PC-9 (cell line): ENCODE measurements at places on chromosomes 7 and 10. TPM values are rescaled to one million over a fixed set of nuclear protein-coding genes. Genes with fewer than 3 reads are reported as not detected.

DNA sequence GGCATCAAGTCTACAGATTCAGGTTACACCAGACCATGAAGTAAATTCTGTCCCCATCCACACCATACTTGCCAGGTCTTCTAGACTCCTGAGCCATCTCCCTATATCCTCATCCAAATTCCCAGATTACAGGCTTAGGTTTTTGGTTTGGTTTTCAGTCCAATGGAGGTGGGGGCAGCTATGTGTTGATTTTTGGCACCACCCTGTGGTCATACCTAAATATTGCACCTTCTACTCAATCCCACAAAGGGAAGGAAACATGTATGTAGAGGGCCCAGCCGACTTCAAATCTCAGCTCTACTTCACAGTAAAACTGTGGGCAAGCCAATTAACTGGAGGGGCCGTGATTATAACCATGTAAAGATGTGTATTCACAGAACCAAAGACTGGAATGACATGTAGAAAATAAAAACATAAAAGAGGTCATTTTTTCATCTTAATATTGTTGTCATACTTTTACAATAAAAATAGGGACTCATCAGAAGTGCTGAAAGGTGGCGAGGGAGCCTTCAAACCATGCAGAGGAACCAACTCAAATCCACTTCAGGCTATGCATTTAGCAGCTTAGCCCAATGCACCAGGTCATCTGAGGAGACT is 19.8 kb downstream of the ERCC6 start:
- no peak for DNase-seq

GRCh38 chr10:50528206-50528605 is 95.5 kb downstream of the SGMS1 start:
- DNase-seq = no peak

DNA sequence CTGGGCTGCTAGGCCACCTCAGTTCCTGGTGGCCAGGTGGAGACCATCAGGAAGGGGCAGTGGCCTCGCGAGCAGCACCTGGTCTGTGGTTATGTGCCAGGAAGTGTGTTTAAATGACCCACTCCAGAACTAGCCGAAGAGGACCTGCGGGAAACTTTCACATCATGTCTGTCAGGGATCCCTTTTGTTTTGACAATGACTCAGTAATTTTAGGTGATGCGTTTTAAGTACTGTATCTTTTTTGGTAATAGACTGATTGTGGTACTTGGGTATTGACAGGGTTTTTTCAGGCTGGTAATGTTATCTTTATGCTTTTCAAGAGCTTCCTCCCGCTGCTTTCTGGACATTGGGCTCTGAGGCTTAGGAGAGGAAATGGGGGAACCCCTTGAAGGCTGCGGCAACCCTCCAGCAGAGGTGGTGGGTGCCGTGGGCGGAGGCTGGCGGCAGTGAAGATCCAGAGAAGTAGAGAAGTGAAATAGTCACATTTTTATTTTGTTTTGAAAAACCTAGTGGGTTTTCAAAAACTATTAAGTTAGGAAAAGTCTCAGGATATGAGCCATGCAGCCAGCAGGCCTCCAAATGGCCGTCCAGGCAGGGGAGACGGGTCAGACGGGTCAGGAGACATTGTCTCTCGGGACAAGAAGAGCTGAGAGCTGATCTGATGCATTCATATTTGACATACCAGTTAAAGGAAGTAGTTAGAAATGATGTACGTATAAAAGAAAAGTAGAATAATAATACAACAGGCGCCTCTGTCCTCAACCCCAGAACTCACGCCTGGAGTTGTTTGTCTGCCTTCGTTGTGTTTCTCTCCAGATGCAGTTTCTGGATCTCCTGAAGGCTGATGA is 27.7 kb downstream of the PPP2R2D start:
- no peak for DNase-seq

GRCh38 chr7:83684928-83685327 is 36.0 kb upstream of the SEMA3E start:
- DNase-seq = peak; percentile 86

- DNase-seq = no peak
Observed at GRCh38 chr10:129056734-129057689, 410.0 kb upstream of the MGMT start.

DNA sequence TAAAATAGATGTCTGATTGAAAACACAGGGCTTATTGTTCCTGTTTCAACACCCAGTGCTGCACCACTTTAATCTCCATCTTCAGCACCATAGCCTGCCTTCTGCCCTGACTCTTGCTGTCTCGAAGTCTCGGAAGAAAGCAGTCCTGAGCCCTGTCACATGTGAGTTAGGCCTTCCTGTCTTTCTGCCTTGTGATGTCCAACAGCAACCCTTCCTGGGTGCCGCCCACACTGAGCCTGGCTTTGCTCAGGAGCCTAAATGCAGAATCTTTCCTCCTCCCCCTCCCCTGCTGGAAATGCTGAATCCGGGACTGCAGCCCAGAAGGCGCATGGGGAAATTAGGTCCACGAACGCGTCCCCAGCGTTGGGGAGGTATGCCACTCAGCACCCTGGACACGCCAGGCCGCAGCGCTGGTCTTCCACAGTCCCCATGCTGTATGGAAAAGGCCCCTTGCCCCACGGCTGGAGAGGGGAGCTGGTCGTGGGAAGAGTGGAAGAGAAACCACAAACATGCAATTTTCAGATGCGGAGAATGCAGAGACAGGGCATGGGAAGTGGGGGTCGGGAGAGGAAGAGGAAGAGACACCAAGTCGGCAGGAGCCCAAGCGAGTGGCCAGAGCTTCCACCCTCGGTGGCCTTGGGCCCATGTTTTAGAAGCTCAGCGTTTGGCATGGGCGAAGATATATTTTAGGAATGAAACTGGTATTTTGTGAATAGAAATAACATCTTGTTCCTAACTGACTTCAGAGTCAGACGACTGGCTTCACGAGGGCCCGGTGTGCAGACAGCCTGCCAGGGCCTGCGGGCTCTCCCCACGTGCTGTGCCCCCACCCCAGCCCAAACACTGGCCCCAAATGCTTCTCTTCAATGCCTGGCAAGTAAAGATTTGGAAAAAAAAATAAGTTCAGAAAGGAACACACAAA is 656.1 kb upstream of the FOXK1 start:
- DNase-seq = no peak

DNA sequence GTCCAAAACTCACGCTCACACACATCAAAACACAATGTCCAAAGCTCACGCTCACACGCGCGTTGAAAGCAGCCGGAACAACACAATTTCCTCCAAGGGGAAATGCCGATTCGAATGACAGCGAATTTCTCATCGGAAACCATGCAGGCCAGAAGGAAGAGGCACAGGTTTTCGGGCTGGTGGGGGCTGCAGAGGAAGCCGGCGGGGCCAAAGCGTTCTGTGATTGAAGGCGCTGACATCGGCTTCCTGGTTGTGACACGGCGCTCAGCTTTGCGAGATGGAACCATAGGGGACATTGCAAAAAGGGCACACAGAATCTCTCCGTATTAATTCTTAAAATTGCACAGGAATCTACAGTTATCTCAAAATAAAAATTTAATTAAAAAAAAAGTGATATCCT is 61.3 kb downstream of the FOXL3 start:
- DNase-seq = no peak

DNA sequence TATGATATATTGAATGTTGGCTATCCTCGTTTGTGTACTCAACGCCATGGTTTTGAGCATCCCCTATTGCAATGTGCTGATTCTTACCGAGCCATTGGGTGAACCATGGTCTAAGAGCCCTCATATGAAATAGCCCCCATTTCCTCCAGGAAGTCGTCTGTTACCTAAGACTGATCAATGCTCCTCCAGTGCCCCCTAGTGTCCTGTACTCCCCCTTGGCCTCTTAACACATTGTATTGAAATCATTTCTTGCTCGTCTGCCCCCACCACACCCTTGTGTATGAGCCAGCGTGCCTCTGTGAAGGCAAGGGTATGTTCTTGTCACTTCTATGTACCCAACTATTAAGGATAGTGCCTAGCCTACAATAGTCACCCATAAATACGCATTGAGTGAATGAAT is 11.2 kb upstream of the SLC35B4 start:
- DNase-seq = peak; percentile 17

DNA sequence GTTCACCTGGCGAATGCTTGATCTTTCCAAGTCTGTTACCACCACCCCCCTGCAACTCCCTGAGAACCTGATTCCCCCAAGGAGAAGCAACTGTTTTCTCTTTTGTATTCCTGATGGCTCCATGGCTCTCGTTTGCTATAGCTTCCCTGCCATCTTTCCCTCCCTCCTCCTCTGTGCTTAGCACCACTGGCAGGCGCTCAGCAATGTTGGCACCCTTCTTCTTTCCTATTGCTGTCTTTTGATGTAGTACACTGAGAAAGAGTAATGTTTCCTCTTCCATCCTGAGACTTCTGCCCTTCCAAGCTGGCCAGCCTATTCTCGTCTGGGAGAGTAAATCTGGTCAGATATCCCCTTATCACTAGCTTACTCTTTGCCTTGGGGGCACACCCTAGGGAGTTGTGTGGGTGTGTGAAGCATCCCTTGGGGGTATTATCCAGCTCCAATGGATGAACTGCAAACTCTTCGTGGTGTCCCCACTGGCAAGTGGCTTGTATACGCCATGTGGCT is 74.0 kb downstream of the BMPER start:
- DNase-seq = no peak

DNA sequence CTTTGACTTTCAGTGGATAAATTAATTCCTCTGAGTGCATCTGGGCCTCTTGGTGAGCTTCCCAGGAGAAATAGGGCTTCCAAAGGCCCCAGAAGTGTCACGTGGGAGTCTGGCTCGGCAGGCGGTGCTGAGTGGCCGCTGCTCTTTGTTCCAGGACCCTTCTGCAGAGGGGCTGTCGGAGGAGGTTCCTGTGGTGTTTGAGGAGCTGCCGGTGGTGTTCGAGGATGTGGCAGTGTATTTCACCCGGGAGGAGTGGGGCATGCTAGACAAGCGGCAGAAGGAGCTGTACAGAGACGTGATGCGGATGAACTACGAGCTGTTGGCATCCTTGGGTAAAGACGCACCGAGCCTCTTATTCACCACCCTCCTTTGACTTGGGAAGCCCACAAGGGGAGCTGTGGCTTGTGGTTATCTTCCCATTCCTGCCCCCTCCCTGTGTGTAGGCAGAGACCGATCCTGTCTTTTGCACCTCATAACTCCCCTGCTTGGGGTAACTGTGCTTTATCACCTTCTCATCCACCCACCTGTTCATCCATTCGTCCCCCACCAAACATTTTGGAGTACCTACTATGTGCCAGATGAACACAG is 11.9 kb downstream of the ZNF862 start:
- no peak for DNase-seq

DNA sequence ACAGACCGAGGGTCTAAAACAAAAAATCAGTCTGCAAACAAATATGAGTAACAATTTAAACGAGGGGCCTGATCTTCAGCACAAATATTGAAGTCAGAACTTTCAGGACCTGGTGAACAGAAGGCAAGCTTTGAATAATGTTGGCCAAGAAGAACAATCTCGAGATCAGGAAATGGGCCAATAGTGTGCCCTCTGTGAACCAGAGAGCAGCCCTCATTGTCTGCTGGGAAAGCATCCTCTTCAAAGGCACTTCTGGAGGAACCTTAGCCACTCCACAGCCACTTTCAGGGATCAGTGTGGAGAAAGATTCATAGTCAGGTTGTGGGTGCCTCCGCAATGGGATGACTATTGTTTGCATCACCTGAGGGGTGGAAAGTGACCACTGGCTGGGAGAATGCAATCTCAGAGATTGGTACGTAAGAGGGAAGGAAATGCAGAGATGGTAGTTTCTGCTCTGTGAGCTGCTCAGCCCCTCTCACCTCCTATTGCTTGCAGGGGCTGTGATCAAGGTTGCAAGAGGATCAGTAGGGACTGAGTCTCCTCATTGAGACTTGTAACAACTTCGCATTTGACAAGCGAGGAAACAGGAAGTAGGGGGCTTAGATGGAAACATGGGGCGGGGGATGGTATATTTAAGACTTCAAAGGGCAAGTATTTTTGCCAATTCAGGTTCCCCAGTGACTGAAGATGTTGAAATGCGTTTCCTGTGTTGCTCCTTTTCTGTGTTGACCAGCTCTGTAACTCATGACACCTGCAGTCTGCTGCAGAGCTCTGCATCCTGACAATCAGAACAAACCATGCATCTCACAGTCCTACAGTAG is 28.4 kb upstream of the IFRD1 start:
- no peak for DNase-seq

DNA sequence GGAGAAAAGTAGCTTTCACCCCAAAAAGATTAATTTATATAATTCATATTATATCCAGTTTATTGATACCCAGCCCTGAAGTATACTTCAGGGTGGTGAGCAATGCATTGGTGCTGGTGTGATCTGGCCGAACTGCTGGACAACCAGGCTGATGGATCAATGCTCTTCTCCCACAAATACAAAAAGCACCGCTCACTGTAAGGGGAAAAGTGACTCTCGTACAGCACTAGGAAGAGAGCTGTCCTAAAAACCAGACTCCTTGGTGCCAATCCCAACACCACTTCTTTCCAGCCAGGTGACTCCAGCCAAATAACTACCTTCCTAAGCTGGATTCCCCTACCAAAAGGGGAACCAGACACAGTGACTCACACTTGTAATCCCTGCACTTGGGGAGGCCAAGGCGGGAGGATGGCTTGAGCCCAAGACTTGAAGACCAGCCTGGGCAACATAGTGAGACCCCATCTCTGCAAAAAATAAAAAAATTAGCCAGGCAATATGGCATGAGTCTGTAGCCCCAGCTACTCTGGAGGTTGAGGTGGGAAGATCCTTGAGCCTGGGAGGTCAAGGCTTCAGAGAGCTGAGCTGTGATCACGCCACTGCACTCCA is 13.1 kb upstream of the TNPO3 start:
- no peak for DNase-seq

DNA sequence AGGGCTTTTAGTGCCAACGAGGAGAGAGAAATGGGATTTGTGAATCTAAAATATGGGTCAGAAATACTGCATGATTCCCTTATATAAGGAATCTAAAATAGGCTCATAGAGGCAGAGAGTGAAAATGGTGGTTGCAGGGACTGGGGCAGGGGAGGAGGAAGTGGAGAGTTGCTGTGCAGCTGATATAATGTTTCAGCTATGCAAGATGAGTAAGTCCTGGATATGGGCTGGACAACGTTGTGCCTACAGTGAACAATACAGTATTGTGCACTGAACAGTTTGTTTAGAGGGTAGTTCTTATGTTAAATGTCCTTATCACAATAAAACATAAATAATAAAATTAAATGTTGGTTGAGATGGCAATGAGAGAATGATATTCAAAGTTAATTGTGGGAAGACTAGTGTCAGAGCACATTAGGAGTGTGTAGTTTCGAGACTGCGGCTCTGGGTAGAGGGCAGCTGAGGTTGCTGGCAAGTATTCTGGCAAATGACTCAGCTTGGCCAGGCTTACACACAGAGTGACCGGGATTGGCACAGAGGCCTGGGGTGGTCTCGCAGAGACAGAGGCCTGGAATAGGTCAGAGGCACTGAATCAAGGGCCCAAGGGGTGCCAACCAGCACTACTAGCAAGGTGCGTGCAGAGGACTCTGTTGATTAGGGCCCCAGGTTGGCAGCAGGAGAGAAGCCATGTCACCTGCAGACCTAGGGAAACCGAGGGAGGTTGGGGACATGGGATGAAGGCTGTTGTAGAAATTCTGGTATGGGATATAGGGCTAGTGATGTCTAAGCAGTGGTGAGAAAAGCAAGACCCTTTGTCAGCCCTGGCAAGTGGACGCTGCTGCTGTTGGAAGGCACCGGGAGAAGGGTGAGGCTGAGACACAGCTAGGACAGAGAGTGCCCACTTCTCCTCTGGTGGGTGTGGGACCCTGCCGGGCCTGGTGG is 2.8 kb upstream of the DEPP1 start:
- DNase-seq = peak; percentile 91

- peak; percentile 9 for DNase-seq
Observed at GRCh38 chr10:7756360-7756992, 31.3 kb downstream of the KIN start.

- DNase-seq = no peak
Observed at GRCh38 chr10:62016623-62017490, 115.4 kb downstream of the ARID5B start.

EIF3B gene
- 299 and 302 TPM in 2 replicates for total RNA-seq

GNAT3 gene
- not detected in 2 replicates for total RNA-seq

SRPK2 gene
- 60.6 and 66.0 TPM in 2 replicates for total RNA-seq
